ENCODE measurements at places on chromosomes 11 and 22.

DNA sequence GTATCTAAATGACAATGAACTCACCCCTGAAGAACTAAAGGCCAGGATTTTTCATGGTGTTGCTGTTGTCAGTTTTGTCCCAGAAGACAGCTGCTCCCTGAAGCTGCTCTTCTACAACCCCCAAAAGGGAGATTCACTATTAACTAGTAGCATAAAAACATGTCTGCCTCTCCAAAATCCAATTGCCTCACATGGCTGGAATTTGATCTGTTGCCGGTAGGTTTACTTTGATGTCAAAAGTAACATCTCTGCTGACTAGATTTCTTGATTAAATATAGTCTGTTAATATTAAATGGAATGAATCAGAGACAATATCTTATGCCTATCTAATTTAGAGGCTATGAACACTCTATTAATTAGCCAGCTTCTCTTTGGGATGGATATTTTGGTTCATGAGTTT is 425.4 kb downstream of the ETS1 start:
- DNase-seq: no peak

DNA sequence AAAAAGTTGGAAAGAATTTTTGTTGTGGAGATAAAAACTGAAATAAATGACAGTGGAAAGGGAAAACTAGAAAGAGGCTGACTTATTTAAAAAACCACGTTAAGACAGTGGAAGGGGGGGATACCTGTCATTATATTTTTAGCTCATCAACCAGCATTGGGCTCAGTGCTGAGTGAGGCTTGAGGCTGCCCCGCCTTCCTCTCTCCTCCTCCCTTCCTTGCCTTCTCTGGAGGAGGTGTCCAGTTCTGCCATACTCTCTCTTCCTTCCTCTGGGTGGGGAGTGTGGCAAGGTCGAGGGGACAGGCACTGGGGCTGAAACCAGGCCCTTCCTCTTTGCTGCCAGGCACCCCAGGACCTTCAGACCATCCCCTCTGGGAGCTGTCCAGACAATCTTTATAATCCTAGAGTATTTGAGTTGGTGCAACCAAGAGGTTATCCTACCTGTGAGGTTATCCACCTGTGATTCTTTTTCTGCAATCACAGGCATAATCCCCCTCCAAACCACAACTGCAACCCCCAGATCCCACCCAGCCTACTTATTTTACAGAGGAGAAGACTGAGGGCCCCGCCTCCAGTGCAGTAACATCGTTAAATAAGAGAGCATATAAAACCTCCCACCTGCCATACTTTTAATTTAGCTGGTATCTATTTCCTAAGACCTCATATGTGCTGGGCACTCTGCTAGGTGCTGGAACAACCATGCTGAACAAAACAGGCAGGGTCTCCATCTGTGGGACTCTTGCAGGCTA is 578.5 kb downstream of the BUD13 start:
- no peak for DNase-seq

DNA sequence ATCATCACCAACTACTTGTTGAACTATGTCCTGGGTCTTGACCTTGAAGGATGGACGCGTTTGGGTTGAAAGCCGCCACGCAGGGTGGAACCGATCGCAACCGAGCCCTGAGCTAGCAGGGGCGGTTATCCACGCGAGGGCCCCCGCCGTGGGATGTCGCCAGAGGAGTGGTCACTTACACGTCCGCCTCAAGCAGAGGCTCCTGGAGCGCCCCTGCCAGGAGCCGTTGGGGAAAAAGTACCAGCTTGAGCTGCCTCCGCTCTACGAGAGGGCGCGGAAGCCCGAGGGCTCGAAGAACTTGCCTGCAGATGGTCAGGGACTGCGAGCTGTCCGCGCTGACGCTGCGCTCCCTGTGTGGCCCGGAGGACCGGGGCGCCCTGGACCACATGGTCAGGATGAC is 100.7 kb upstream of the OR4C13 start:
- no peak for DNase-seq

- DNase-seq: no peak
Observed at GRCh38 chr11:26847459-26847858, 125.6 kb upstream of the SLC5A12 start.

DNA sequence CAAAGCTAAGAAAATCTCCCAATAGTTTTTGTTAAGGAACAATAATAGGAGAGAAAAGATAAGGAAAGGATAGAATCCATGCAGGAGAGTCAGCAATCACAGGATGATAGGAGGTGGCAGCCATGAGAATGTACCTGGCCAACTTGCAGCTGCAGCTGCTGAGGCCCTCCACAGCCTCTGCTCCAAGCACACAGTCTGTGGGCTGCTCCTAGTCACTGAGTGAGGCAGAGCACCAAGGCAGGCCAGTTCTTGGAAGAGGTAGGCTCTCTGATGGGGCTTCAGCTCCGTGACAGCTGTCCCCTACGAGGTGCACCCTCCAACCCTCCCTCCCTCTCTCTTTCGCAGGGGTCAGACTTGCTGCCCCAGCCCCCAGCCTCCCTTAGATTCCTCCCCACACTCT is 5.5 kb upstream of the KCNJ1 start:
- no peak for DNase-seq
